ENCODE measurements at places on chromosomes 13 and 19.
A peak's percentile ranks its signal among the peaks of the same experiment; 100 is the strongest.

DNA sequence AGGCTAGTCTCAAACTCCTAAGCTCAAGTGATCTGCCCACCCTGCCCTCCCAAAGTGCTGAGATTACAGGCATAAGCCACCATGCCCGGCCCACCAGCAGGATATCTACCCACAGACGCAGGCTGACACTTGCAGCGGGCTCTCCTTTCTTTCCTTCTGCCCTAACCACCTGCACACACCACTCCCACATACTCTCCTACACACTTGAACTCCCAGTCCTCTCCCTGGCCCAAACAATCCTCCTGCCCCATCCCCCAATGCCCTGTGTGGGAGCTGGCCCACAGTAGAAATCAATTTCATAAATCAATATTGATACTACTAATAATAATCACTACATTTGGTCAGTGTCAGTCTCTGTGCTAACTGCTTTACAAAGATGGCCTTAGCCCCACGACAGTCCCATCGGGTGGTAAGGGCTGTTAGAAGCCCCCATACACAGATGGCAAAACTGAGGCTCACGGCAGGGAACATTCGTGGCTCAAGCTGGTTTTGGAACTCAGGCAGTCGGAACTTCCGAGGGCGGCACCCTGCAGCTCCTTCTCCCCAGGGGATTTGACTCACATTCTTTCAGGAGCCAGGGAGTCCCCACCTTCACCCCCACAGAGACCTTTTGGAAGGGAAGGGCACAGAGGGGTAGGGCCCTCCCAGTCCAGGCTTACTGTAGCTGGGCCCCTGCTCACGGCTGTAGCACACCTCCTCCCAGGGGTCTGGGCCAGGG is 3.4 kb upstream of the DPF1 start:
- no peak for DNase-seq

DNA sequence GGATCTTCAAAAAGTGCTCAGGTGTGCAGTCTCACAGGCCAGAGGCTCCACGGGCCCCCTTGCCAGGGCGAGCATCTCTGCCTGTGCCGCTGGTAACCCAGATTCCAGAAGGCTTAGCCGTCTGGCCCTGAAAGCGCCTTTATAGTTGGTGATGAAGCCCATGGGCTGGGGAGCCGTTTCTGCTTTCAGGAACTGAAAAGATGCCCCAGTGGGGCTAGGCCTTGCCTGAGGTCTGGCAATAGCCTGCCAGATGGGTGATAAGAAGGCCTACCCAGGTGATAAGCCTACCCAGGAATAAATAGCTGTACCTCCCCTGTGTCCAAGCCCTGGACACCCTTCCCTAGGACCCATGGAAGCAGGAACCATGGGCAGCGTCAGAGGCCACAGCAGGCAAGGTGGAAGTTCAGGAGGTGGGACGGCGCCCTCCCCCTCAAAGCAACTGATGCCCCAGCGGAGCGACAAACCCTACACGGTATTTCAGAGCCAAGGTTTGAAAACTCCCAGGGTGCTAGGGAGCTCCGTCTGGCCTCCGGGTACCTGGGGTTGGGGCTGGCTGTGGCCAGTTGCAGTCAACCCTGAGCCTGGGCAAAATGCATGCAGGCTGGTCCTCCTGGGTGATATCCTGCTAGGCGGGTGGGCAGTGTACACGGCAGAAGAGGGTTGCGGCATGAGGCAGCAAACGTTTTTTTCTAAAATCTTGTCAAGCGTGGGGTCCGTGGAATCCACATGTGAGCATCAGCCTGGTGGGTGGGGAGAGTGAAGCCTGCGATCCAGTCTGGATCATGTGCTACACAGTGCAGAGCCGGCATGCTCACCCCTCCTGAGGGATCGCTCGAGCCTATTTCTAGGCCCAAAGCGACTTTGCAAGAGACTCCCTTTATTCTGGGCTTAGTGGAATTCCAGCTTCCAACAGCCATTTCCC is 45.3 kb downstream of the ACTN4 start:
- DNase-seq, result no peak

DNA sequence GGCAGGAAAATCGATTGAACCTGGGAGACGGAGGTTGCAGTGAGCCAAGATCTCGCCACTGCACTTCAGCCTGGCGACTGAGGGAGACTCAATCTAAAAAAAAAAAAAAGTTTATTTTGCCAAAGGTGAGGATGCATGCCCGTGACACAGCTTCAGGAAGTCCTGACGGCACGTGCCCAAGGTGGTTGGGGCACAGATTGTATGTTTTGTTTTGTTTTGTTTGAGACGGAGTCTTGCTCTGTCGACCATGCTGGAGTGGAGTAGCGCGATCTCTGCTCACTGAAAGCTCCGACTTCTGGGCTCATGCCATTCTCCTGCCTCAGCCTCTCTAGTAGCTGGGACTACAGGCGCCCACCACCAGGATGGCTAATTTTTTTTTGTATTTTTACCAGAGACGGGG is 3.3 kb upstream of the ZNF552 start:
- DNase-seq, result no peak

GRCh38 chr19:24000656-24001055 is 86.0 kb downstream of the ZNF726 start:
- no peak for DNase-seq

DNA sequence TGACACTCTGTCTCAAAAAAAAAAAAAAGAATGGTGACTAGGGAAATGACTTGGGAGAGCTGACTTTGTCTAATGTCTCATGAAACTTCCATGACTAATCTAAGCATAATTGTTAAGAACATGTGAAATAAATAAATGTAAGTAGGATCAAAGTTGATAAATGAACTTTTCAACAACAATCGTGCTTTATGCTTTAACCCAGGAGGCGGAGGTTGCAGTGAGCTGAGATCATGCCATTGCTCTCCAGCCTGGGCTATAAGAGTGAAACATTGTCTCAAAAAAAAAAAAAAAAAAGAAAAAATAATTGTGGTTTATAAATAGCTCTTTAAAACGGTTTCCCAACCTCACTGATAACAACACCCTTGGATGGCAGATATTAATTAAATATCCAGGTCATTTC is 12.9 kb upstream of the AKT2 start:
- DNase-seq, result no peak

GRCh38 chr19:16612636-16613035 is 15.4 kb downstream of the MED26 start:
- DNase-seq, result no peak

DNA sequence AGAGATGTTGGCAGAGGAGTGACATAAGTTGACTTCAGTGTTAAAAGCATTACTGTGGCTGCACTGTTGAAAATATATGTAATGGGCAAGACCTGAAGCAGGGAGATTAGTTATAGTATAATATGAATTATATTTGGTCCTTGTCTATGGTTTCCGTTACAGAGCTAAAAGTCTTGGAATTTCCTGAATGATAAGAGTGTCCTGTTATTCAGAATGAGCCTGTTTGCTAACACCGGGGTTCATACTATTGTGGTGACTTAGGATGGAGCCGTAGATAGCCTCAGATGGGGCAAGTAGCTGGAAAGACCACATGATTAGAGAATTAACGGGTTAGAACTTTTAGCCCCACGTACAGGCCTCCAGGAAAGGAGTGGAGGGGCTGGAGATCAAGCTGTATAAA is 5.7 kb downstream of the USPL1 start:
- DNase-seq, result no peak

GRCh38 chr19:51551673-51552432 is 19.2 kb upstream of the ZNF175 start:
- DNase-seq, result no peak

DNA sequence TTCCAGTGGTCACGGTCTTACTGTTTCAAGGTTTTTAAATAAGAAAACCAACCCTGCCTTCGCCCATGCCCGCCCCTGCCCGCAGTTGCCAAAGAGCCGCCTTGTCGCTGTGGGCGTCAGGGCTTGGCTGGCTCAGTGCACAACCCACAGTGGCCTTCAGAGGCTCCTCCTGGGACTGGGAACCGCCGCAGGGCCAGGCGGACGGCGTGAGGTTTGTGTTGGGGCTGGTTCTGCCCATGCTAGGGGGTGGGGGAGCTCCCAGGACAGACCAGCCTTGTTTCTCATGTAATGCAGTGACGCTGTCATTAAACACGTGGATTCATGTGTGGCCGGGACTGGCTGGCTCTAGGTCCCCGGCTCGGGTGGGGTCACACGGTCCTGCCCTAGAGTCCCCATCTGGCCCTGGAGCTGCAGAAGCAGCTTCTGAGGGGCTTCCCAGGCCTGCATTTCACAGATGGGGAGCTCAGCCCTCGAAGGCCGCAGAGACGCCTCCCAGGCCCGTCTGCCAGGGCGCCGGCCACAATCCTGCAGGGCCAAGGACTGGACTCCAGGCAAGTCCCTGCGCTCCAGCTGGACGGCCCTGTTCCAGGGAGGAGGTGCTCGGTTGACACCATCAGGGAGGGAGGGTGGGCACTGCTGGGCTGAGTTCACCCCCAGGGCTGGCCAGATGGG is 2.4 kb upstream of the TEKTIP1 start:
- no peak for DNase-seq

- no peak for DNase-seq
Observed at GRCh38 chr13:107361666-107362065, 793.7 kb upstream of the ARGLU1 start.

- DNase-seq, result no peak
Observed at GRCh38 chr13:33353210-33353609, 67.7 kb upstream of the STARD13 start.

DNA sequence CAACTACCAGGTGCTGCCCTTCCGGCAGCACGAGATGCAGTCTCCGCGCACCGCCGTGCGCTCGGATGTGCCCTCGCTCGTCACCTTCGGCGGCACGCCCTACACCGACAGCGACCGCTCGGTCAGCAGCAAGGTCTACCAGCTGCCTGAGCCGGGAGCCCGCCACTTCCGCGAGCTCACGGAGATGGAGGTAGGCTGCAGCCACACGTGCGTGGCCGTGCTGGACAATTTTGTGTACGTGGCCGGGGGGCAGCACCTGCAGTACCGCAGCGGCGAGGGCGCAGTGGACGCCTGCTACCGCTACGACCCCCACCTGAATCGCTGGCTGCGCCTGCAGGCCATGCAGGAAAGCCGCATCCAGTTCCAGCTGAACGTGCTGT is 15.2 kb upstream of the CRTC1 start:
- DNase-seq, result no peak

DNA sequence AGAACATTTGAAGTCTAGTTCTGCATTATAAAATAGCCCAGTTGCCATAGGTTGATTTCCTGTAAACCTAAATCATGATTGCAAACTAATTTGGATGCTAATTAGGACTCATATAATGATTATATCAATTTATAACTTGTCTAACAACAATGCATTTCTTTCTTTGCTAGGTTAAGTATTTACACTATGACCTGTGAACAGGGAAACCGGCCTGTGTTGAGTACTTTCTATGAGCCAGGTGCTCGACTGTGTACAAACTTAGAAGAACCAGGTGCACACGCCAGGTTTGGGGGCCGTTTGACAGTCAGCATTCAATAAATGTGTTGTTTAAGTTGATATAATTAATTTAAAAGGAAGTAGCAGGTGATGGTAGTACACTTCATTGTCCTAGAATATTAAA is 203.1 kb downstream of the TM9SF2 start:
- DNase-seq, result no peak

DNA sequence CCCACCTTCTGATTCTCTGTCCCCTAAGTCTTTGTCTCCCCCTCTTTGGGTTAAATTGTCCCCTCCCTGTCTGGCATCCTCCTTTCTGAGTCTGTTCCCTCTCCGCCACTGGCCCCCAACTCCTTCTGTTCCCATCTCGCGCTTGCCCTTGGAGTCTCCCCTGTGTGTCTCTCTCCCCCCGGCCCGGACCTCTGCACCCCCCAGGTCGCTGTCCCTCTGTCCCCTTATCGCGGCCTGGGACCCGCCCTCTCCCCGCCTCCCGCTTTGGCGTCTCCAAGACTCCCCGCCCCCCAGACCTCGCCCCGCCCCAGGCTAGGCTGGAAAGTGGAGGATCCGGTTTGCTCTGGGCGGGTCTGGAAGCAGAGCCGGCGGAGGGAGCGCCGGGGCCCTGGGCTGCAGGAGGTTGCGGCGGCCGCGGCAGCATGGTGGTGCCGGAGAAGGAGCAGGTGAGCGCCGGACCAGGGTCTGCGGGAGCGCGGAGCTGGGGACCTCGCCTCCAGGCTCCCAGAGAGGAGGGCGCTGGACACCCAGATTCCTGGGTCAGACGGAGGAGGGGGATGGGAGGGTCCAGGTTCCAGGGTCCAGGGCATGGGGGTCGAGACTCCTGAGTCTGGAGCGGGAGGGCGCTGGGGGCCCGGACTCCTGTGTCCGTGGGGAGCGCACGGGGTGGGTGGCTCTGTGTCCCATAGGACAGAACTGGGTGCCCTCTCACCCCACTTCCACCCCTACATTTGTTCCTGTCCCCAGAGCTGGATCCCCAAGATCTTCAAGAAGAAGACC is at the start of gene TRPM4:
Gene TRPM4 (plus strand): TSS at position 348 of the 780 bp plus-strand sequence. CDS start 75 bp downstream, at position 423.
- DNase-seq, result peak; percentile 91

- peak; percentile 87 for DNase-seq
Observed at GRCh38 chr19:19732579-19733501, at the start of gene ZNF14. Gene ZNF14 (minus strand): TSS chr19:19733112. CDS start chr19:19732958, 154 bp downstream.

DNA sequence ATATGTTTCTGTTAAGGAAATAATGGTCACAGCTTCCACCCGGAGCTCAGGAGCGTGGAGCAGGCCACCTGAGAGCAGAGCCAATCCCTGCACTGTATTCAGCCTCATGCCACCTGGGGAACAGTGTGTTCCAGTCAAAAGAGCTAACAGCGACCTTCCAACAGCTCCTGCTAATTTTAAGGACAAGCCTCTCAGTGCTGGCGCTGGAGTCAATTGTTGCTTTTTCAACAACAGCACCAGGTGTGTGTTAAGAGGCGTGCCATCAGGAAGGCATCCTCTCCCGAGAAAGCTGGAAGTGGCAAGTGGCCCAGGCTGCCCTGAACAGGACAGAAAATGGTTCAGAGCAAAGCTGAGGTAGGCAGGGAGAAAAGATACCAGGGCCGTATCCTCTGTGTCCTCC is 102.0 kb downstream of the CACNA1A start:
- DNase-seq, result no peak

GRCh38 chr13:24851546-24851945 is 87.6 kb downstream of the RNF17 start:
- no peak for DNase-seq

DNA sequence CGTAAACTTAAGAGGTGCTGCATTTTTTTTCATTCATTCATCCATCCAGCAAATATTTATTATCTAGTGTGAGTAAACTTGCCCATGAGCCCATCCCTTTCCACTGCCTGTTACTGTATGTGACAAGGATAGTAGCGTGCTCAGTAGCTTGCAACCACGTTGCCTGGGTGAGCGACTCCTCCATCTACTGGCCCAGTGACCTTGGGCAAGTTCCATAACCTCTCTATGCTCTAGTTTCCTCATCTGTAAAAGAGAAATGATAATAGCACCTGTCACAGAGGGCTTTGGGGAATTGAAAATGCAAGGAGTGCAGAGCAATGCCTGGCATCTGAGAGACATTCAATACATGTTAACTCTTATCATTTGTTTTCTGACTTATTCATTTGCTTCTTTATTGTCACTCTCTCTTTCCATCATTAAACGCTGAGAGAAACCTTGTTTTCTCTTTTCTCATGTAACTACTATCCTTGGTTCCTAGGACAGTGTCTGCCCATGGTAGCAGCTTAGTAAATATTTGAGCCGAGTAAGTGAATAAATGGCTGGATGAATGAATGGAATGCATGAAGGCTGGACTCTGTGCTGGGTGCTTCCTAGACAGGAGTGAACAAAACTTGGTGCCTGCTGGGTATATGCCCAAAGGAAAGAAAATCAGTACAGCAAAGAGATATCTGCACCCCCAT is 19.9 kb downstream of the LRCH1 start:
- no peak for DNase-seq
